Islet precursor cell (in vitro differentiated cells): ENCODE measurements at places on chromosomes 7 and 10.
A peak's percentile ranks its signal among the peaks of the same experiment; 100 is the strongest.

DNA sequence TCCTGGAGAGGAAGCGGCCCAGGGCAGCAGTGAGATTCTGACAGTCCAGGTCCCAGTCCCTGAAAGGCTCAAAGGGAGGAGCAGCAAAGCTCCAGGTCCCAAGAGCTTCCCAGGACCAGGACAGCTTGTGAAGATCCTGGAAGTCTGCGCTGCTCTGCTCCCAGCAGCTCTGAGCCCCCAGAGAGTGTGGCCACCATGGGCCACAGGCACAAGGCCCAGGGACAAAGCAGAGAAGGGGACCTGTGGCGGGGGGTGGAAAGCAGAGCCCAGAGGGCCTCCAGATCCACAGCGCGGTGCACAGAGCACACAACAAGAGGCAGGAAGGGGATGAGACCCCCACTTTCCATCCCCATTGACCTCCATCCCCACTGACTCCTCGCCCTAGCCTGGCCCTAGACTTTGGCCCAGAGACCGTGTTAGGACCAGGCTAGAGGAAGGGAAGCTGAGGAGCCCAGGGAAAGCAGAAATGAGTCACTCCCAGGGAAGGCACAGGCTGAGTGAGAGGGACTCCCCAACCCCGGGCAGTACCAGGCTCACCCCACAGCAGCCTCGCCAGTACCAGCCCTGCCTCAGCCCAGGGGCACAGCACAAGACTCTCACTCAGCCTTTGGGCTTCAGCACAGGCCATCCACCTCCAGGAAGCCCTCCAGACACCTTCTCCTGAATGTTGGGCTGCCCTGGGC is 75.5 kb downstream of the GRID1 start:
- DNase-seq = peak; percentile 38

- DNase-seq = no peak
These were observed 111.2 kb upstream of the TMEM72 start for GRCh38 chr10:44799966-44800365.

DNA sequence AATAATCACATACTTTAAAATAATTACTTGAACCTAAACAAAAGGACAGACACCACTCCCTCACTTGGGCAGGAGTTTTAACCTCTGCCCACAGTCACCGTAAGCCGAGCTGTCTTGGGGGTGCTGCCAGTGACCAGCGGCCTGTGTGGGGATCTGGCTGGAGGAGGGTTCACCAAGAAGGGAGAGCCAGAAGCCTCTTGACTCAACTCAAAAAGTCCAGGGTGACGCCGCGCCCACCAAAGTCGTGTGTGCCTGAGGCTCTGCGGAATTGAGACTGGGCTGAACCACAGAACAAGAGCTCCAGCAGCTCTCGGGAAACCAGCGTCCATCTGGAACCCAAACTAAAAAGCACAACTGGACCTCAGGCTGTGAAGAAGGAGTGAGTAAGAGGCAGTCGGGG is 35.8 kb downstream of the ZFAND2A start:
- no peak for DNase-seq

DNA sequence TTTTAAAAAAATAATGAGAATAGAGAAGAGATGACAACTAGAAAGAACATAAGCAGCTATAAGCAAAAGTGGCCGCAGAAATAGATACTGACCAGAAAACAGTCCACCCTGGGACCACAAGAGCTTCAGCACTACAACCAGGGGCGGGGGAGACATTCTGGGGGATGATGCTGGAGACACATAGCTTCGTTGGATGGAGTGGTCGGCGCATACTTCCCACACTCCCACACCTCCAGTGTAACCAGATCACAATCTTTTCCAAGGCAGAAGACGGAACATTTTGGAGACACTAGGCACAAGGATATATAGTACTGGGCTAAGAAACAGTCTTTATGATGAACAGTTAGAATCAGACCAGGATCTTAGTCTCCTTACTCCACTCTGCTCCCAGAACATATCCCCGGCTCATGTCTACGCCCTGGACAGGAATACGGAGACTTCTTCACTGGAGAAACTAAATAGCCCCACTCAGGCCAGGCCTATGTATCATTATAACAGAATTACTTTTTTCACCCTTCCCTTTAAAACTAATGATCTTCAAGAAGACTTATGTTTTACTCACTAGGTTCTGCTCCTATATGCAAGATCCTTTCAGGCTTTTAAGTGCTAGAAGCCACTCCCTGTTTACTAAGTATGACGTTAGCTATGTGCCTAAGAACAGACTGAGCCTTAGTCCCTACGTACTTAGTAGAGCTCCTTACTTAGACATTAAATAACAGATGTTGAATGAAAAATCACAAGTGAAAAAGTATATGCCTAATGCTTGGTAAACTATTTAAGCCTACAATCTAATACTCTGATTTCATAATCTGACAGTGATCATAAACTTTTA is 169.6 kb downstream of the SRPK2 start:
- DNase-seq = no peak
